ENCODE measurements at places on chromosomes 12 and 14. TPM values are rescaled to one million over a fixed set of nuclear protein-coding genes. Genes with fewer than 3 reads are reported as not detected.

Gene SLC6A13
- total RNA-seq, result not detected

Gene RIPK3
- total RNA-seq, result 13.0 TPM

Gene GPR162
- 0.11 TPM for total RNA-seq

Gene GLT8D2
- total RNA-seq, result 29.4 TPM

Gene PLEKHG7
- total RNA-seq, result not detected

Gene DPPA3
- total RNA-seq, result not detected

Gene RNASE3
- total RNA-seq, result not detected

Gene WNT1
- 0.11 TPM for total RNA-seq

Gene TROAP
- total RNA-seq, result 7.6 TPM

Gene NEUROD4
- not detected for total RNA-seq

Gene KRT74
- total RNA-seq, result not detected

Gene TAS2R8
- total RNA-seq, result not detected

Gene PLA2G1B
- not detected for total RNA-seq

Gene AICDA
- total RNA-seq, result not detected

Gene PTGER2
- total RNA-seq, result not detected

Gene APOF
- not detected for total RNA-seq

Gene ACACB
- 7.9 TPM for total RNA-seq

Gene RFLNA
- total RNA-seq, result 3.8 TPM

Gene IAPP
- total RNA-seq, result not detected

Gene GPR132
- total RNA-seq, result 0.79 TPM

Gene SLC38A4
- 0.33 TPM for total RNA-seq

Gene P3H3
- 86.8 TPM for total RNA-seq

Gene AHSA1
- 63.4 TPM for total RNA-seq

Gene KRT82
- total RNA-seq, result not detected

Gene MIP
- not detected for total RNA-seq

Gene ERBB3
- total RNA-seq, result 74.6 TPM

Gene MYF6
- total RNA-seq, result not detected

Gene ANKS1B
- 8.0 TPM for total RNA-seq

Gene RNASE12
- total RNA-seq, result not detected

Gene LGR5
- total RNA-seq, result 7.5 TPM

Gene KRT83
- not detected for total RNA-seq

Gene NRL
- 2.0 TPM for total RNA-seq

Gene LMNTD1
- not detected for total RNA-seq

Gene C14orf132
- total RNA-seq, result 0.11 TPM

Gene ASCL1
- not detected for total RNA-seq

Gene PRKCH
- 35.3 TPM for total RNA-seq

Gene SLC48A1
- 9.3 TPM for total RNA-seq

Gene DNAJC22
- total RNA-seq, result under 0.01 TPM

Gene PLEKHD1
- total RNA-seq, result 0.39 TPM

Gene SIX1
- total RNA-seq, result not detected

Gene LRP1-AS
- total RNA-seq, result not detected

Gene METTL1
- 6.6 TPM for total RNA-seq

Gene ZNF385A
- total RNA-seq, result 0.79 TPM
